HL-60 (cell line): ENCODE measurements at places on chromosomes 2 and 18.

GRCh38 chr2:24110660-24111303 is 12.4 kb downstream of the PFN4 start:
- DNase-seq = no peak

DNA sequence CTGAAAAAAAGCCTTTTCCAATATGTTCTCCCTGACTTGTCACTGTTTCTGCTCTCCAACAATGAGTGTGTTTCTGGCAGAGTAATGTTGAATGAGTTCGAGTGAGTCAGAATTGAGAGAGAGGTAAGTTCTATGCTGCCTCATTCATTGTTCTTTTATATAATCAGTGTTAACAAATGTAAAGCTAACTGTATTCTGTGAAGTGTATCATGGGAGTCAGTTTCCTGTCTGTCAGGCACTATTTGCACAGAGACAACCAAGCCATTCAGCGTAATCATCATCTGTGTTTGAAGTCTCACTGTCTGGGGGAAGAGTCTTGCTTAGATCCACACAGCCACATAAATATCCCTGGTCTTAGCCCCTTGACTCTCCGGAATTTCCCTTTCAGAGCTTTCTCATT is 22.0 kb upstream of the UPP2 start:
- no peak for DNase-seq

GRCh38 chr2:174495365-174496012 is 8.7 kb upstream of the GPR155 start:
- no peak for DNase-seq

GRCh38 chr2:113762377-113763118 is 6.1 kb upstream of the SLC35F5 start:
- DNase-seq = no peak

GRCh38 chr2:203928849-203929248 is 7.7 kb upstream of the ICOS start:
- no peak for DNase-seq

GRCh38 chr18:47756364-47757016 is 174.0 kb downstream of the SMAD2 start:
- peak; percentile 14 for DNase-seq

DNA sequence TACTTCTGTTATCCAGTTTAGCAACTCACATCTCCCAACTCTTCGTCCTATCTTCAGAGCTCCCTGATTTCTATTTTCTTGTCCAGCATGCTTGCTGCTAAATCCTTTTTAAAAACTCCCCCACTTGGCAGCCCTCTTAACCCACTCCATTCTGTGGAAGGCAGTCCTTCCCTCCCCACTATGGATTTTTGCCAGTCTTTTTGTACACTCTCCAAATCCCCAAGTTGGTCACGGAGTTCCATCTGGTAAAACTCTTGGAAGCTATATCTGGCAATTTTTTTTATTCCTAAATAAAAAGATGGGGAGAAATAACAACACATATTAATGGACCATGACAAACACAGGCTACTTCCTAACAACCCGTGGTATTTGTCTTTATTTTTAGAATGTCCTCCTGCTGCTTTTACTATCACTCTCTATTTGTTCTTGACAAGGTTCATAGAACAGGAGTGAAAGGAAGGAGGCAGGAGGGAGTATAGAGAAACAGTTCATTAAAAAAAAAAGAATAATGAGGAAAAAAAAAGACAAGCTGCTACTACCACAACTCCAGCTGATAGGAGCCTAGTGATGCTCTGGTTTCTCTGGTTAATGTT is 120.0 kb upstream of the THSD7B start:
- no peak for DNase-seq

GRCh38 chr2:57936216-57936615 is 110.4 kb upstream of the VRK2 start:
- DNase-seq = no peak

DNA sequence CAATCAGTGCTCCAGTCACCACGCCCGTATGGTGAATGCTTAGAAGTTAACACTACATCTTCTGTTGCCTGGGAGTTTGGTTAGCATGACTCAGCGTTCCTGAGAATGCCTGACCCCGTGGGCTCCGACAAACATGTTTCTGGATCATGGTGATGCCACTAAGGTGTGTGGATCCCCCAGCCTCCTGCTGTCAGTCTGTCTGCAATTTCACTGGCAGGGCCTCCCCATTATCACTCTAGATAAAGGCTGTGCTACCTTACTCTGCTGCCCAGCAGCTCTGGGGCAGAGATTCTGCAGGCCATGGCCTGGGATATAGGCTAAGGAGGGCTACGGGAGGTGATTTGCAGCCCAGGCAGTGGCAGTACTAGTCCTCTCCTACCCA is 66.0 kb downstream of the STPG4 start:
- no peak for DNase-seq

GRCh38 chr2:171307560-171307959 is 126.2 kb downstream of the METTL8 start:
- no peak for DNase-seq

GRCh38 chr18:63848159-63848558 is 39.3 kb upstream of the SERPINB2 start:
- peak; percentile 77 for DNase-seq

DNA sequence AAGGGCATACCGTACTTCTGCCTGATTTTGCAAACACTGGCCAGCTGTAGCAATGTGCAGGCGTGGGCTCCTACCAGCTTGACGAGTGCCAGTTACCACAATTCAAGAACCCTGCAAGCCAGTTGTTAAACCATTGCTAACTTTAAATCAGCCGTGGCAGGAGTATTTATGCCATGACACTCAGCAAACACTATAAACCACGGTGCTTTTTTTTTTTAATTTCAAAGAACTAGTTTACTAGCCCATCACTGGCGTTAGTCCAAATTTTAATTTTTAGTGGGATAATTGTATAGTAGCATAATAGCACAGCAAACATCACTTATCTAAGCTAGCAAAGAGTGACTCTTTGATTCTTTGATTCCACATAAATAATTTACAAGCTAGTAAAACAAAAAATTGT is 111.1 kb downstream of the COL4A4 start:
- no peak for DNase-seq

DNA sequence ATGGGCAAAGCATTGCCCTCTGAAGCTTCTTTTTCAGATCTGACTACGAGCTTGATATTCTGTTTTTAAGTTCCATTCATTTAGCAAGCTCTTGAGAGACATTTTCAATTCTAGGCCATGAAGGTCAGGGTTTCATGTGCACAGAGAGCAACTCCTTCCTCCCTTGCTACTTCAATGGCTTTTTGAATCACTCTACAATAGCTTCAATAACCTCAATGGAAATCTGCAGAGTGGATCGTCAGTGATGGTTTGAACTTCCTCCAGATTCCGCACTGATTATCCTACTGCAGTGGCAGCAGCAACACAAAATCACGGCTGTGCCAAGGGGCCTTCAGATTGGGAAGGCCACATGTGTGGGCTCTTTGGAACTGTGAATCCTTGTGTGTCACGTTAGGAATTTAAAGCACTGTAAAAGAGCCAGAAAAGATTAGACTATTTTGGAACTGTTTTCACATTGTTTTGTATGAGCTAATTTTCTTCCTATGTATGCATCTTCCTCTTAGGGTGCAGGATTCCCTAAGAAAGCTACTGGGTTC is 88.4 kb upstream of the MGAT4A start:
- DNase-seq = no peak

DNA sequence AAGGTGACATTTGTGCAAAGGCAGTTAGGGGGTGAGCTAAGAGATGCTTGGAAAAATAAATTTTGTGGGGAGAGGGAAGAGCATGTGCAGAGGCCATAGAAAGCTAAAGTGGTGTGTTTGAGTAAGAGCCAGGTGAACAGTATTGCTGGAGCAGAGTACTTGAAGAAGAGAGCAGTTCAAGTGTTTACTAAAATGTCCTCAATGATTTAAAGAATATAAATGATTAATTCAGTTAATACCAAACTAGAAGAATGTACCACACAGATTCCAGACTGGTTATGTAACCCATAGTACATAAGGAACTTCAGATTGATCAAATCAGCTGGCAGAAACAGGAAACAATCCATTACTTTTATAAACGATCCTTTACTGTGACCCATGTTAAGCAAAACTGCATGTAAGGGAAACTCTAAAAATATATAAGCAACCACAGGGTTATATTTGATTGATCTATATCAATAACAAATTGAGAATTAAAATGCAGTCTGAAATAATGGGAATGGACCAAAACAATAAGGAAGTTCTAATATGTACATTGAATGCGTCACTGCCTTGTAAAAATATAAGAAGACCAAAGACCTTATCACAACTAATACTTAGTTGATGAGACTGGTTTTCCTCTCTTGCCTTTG is 76.9 kb downstream of the LDAH start:
- DNase-seq = no peak

DNA sequence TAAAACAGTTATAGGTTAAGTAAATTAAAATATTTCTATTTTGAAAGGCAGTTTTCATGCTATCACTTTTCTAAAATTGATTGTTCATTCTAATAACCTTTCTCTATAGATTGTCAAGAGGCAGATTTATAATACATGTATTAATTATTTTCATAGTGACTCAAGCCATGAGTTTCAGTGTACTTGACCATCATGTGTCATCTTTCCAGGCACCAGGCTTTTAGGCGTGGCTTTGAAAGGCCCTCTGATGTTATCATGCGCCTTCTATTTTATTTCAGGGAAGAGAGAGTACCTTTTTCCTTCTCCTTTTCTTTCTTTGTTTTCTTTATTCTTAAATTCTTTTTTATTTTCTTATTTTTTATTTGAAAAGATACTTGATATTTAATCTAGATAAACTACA is 128.3 kb upstream of the ETAA1 start:
- no peak for DNase-seq

- no peak for DNase-seq
These were observed 125.9 kb downstream of the PLA2R1 start for GRCh38 chr2:159936471-159936870.

DNA sequence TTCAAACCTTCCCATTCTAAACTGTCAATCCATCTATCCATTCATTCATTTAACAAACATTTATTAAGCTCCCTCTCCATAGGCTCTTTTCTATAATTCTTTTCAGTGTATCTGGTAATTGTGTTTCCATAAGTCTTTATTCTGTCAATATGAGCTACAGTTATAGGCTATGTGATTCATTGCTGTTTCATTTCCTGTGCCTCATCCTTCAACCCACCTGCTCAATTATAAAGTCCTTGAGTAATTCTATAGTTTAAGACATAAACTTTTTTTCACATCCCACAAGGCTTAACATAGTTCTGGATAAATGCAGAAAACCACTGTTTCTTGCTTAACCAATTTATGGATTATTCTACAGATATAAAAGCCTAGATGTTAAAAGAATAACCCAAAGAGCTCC is 84.2 kb upstream of the PIK3C3 start:
- DNase-seq = no peak

DNA sequence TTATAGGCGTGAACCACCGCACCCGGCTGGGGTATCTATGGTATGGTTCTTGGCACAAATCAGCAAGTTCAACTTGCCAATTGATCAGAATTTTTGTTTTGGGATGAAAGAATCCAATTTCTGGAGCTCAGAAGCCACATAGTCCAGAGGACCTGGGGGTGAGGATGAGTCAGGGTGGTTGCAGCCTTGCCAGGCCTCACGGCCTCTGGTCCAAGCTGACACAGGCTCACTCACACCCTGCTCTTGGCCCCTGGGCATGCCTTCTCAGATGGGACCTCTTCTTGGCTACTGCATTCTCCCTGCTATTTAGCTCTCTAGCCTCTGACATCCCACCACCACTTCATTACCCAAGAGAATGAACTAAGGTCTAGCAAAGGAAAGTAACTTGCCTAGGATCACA is 16.3 kb downstream of the CAPG start:
- no peak for DNase-seq

DNA sequence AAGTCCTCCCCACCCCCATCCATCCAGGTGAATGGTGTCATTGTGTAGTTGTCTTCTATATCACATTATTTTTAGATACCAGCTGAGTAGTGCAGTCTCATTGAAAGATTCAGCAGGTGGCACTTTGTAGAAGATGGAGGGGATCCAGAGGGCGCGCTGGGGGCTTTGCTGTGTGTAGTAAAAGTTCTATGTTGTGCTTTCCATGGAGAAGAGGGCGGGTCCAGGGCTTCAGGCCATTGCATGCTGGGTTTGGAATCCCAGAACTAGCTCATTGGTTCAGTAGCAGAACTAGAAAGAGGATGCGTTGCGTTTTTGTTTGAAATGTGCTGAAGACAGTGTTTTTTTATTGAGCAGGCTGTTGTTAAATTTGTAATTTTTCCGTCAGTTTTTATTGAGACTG is 120.0 kb downstream of the MAP4K4 start:
- no peak for DNase-seq

DNA sequence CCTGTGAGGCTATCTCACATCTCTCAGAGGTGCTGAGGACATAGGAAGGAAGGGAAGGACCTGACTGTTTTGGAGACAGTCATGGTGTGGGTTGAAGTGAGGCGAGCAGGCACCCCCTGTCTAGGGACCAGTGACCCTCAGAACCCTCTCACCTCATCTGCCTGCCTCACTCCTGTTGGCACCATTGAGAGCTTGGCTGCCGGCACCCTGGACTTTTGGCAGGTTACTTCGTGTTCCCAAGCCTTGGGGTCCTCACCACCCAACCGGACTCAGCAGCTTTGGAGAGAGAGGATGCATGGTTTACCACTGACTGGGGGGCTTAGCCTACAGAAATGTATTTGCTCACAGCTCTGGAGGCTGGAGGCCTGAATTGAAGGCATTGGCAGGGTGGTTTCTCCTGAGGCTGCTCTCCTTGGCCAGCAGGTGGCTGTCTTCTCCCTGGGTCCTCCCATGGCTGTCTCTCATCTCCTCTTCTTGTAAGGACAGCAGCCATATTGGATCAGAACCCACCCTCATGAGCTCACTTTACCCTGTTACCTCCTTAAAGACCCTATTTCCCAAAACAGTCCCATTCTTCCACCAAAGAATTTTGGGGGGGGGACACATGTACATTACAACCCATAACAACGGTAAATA is 142.0 kb downstream of the TSN start:
- peak; percentile 8 for DNase-seq

DNA sequence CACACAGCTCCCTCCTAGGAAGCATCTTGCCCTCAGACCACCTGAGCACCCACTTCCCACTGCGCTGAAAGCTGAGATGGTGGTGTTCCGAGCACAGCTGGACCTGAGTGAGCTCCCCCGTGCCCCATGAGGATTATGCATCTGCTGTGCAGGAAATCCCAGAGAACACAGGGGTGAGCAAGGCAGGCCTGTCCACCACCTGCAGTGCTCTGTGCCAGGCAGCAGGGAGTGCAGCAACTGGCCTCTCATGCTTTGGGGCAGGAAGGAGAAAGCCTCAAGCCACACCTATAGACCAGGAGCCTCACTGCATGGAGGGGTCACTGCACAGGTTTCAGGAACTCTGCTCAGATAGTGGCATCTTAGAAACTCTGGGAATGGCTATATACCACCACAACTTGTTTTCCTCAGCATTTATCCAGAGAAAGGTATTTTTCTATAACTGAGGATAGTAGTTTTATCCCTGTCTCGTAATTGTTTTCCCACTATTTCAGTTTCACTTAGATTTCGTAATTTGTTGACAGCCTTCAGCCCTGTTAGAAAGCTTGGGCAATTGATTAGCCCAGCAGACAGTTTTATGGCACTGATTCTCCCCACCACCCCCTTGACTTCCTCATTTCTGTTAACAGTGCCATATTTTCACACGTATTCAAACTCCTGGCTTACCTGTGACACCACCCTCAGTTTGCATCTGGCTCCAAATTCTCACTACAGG is 144.3 kb upstream of the DAPL1 start:
- DNase-seq = no peak

- DNase-seq = no peak
These were observed 108.1 kb downstream of the MARCO start for GRCh38 chr2:119049968-119050704.
